NCI-H510A treated with DMSO at 0.1 percent for 48 hours (cell line): ENCODE measurements at places on chromosomes 7 and 10.
A peak's percentile ranks its signal among the peaks of the same experiment; 100 is the strongest.

- DNase-seq: no peak
Measured at GRCh38 chr10:42812028-42812427, 29.4 kb downstream of the BMS1 start.

- peak; percentile 8 for DNase-seq
Measured at GRCh38 chr10:91551856-91552255, 81.0 kb downstream of the PPP1R3C start.

GRCh38 chr7:845091-845490, 12.8 kb downstream of the SUN1 start:
- no peak for DNase-seq

- DNase-seq: no peak
Measured at GRCh38 chr10:8811201-8811600, 756.7 kb downstream of the GATA3 start.

DNA sequence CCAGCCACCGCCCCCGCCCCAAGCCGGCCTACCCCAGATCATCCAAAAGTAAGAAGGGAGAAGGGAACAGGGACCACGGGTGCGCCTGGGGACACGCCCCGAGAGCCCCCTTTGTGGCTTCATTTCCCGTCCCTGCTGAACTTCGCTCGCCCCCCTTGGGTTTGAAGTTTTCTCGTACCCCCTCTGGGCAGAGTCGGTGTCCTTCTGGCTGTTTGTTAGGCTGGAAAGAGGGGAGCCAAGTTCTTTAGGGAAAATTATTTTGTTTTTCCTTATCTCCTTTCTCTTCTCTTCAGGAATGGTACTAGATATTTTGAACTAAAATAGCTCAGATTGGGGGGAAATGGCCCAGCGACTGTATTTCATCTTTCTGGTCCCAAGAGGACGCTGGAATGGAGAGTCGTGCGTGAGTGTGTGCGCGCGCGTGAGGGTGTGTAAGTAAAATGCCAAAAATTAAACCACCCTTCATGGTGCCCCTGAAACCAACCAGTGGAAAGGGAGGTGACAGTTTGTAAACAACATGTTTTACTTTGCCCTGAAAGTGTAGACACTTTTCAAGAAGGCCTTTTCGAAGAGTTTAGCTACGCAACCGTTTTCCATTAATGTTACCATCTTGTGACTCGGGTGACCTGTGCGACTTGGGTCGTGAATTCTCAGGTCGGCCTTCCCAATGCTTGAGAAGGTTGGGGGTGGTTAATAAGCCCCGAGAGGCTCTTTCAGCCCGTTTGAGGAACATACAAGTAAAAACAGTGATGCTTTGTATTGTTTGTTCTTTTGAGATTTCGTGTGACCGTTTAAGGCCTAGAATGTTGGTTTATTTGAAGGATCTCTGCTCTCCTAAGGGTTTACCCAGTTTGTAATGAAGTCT, 694 bp downstream of the RBM20 start:
- peak; percentile 77 for DNase-seq

GRCh38 chr10:1499359-1499957, 237.9 kb downstream of the ADARB2 start:
- DNase-seq: no peak

DNA sequence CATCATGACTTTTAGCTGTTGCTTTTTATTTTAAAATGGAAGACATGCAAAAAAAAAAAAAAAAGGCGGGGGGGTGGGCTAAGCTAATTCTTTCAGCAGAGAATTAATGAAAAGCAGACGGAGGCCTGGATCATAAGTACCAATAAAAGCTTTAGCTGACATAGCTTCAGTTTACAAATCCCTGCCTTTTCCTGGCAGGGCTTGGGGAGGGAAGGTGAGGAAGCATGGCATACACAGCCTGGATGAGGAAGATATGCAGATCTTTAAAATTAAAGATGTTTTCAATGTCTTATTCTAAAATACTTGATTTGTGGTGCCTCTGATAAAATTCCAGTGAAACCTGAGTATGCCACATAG, 57.0 kb downstream of the ICA1 start:
- DNase-seq: no peak

DNA sequence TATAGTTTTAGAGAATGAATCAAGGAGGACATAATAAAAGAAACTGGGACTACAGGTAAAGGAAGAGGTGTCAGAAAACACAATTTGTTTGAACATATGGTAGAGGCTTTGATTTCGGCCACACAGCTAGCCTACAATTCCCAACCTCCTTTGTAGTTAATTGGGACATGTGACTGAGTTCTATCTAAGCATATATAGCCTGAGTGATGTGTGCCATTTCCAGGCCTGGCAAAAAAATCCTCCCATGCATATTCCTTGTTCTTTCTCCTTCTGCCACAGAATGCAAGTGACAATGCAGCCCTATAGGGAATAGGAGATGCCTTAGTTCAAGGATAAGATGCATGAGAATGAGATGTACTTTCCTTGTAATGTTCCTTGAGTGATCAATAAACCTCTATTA, 590.7 kb upstream of the STEAP1 start:
- no peak for DNase-seq

DNA sequence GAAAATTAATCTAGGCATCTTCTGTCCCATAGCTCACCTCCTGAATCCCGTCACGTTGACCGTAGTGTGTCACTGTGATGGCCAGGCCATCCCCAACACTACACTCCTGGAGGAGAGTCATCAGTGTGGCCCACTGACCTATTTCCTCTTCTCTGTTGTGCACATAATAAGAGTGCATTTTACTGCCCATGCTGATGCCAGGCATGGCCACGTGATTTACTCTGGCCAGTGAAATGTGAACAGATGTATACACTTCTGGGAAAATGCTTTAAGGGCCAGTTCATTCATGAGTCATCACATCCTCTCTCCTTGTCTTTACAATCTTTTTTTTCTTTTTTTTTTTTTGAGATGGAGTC, 101.9 kb upstream of the PIP4K2A start:
- DNase-seq: no peak

DNA sequence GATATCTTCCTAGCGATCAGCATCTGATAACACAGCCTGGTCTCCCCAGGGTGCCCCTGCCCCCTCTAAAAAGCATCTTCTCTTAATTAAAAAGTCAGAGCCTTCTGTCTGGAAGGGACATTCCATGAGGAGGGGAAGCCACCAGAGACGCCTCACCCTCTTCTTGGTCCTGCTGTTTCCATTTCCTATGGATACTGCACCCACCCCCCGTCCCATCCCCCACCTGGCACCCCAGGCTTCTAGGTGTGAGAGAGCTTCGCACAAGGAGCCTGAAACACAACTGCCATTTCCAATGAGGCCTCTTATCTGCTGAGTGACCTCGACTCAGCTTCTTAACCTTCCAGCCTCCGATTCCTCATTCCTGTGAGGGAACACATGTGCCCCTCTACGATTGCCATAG, 51.4 kb downstream of the COL13A1 start:
- no peak for DNase-seq

- peak; percentile 58 for DNase-seq
Measured at GRCh38 chr7:122965306-122965705, 30.2 kb downstream of the TAS2R16 start.

DNA sequence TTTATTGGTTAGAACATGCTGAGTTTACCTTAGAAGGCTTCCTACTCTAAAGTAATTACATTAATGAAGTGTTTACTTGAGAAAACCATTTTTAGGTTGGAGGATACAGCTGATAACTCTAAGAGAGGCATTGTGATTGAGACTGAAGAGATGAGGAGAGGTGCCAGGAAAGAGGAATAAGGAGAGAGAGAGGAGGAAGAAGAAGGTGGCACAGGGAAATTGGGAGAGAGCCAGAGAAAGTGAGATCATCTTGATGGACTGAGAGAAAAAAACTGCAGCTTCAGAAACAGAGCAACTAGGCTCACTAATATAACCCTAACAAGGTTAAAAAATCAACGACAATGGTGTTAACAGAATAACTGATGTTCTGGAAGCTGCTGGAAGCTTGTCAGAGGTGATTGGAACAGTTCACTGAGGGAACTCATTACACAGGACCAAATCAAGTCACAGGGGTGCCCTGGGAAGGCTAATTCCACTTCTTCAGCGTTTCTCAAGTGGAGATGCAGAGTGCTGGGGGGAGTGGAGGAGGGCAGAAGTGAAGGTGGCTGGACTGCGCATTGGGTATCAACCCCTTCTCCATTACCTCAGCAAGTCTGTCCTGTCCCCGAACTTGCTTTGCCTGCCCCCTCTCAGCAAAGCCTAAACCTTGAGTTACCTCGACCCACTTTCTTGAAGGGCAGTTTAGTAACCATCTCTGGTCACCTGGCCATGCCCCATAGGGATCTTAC, 6.9 kb upstream of the SORBS1 start:
- DNase-seq: no peak

- no peak for DNase-seq
Measured at GRCh38 chr10:97726636-97727178, 10.2 kb upstream of the ZFYVE27 start.

DNA sequence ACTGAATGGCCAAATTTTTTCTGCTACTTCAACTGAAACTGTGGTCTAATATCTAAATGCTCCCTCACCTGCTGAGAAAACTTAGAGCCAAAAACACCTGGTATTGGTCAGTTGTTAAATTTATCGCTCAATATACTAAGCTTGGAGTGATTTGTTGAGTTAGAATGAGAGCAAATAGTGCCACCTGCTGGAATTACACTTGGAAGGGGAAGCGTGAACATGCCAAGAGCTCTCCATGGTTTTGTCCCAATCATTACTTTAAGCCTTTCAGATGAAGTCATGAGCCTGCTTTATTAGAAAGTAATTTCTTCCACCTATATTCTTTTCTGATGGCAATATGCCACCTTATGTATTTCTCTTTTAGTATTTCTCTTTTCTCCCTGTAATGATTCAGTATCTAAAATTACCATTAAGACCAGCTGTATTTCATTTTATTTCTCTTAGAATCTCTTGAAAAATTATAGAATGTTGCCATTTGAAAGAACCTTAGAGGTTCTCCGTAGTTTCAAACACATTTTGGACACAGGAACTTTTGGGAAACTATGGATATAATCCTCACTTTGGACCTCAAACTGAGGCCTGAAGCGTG, 447.8 kb upstream of the C7orf33 start:
- peak; percentile 59 for DNase-seq

DNA sequence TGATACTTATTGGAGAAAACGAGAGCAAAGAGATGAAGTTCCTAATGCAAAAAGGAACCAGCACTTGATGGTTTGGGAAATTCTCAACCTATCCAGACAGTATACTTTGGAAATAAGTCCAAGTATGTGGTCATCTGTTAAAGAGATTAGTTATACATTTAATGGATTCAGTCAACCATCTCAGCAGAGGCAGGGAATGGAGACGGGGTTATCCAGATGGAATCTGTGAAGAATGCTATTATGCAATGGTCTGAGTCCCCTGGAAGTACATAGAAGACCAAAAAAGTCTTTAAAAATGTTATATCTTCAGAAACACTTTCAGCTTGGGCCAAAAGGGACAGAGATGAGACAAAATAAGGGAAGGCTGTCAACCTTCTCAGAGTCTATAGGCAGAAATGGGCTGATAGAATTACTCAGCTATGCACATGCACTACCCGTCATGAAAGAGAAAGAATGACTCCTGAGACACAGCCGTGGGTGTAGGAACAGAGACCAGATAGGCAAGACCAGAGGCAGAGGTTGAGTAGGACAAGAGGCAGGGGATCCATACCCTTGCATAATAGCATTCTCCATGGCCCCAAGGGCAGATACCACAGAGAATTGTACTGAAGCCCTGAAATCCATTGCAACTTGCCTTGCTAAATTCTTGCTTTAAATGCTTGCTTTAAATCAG, 738.8 kb upstream of the POT1 start:
- DNase-seq: no peak
